ENCODE measurements at places on chromosomes 12 and 14.

- peak; percentile 5 for DNase-seq
These were observed 8.9 kb downstream of the CMTM5 start for GRCh38 chr14:23385642-23386265.

DNA sequence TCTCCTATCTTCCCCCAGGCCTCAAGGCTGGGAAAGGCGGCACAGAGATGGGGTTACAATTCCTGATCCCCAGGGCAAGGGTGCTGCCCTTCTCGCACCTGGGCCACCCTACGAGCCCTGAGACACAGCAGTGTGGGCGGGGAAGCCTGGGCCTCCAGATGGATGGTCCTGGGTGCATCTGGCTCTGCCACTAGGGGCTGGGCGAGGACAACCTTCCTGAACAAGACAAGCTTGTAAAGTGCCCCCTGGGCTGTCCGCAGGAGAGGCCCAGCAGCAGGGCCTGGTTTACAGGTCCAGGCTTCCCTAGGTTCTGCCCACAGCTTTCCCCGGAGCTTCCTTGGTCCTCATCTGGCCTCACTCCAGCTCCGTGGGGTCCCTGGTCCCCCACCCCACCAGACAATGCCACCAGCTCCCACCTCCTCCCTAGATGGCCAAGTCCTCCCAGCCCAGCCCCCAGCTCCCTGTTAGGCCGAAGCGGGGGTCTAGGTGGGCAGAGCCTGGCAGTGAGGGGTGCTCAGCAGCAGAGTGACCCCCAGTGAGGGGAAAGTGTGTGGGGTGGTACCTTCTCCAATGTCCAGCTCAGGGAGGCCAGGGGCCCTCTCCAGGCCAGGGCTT lies 8.9 kb downstream of the ARL6IP4 start:
- DNase-seq: no peak

- DNase-seq: no peak
These were observed 8.0 kb downstream of the CLEC12B start for GRCh38 chr12:10018386-10018785.

GRCh38 chr12:6457220-6457945 lies 5.5 kb downstream of the TAPBPL start:
- DNase-seq: no peak

DNA sequence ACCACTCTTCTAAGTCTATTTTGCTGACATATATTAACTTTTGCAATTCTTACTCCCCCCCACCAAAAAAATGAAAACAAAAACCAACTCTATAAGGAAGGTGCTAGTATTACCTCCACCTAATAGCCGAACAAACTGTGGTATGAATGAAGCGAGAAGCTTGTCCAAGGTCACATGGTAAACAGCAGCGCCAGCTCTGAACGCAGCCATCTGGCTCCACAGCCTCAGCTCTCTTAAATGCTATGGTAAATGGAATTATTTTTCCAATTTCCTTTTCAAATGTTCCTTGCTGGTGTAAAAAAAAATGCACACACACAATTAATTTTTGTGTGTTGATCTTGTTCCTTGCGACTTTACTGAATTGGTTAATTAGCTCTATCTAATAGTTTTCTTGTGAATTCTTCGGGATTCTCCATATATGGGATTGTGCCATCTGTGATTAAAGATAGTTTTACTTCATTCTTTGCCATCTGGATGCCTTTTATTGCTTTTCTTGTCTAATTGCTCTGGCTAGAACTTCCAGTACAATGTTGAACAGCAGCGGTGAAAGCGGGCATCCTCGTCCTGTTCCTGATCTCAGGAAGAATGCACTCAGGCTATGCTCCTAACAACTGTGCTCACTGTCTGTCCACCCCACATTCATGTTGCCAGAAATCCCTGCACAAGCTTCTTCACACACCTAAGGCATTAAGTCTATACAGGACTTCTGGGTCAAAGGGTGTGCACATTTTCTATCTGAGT lies 10.7 kb upstream of the C12orf76 start:
- DNase-seq: no peak

- DNase-seq: peak; percentile 84
These were observed 1.3 kb upstream of the NCOR2 start for GRCh38 chr12:124568431-124569374.

- no peak for DNase-seq
These were observed 119.2 kb upstream of the EVL start for GRCh38 chr14:99945732-99946651.

GRCh38 chr12:62379026-62379722 lies 87.5 kb upstream of the MON2 start:
- DNase-seq: no peak

DNA sequence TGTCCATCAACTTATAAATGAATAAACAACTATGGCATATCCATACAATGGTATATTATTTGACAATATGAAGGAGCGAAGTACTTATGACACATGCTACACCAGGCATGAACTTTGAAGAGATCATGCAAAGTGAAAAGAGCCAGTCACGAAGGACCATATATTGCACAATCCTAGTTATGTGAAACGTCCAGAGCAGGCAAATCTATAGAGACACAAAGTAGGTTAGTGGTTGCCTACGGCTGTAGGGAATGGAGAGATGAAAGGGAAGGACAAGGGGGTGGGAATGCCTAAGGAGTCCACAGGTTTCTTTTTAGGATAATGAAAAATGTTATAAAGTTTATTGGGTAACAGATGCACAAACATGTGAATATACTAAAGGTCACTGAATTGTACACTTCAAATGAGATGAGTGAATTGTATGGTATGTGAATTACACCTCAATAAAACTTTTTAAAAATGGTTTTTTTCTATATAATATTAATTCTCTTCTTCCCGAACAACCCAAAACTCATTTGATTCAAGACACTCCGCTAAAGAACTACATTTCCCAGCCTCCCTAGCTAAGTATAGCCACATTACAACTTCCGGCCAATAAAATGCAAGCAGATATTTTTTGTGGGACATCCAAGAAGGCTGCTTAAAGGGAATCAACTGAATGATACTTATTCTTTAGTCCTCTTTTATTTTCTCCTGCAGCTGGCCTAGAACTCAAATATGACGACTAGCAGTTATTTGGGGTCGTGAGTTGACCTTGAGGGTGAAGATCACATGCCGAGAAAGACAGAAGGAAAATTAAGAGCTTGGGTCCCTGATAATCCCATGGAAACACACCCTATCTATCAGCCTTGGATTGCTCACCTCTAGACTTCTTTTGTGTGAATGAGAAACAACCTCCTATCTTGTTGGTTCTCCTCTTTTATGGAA lies 187.2 kb downstream of the TTC8 start:
- no peak for DNase-seq

DNA sequence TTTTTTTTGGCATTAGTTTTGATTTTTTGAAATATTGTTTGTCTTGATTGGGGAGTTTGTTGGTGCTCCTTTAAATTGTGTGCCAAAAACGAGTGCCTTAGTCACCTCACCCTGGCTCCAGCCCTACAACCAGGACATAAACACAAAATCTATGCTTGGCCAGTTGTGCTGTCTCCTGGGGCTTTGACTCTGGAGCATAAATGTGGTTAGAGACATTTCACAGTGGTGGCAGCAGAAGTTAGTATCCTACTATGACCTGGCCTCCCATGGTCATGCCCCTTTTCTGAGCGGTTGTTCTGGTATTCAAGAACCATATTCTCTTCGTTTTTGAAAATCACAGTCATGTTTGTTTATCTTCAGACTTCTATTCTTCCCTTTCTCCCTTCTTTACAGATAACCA lies 70.7 kb upstream of the PSMA6 start:
- DNase-seq: no peak

- no peak for DNase-seq
These were observed 23.7 kb upstream of the TUBA1A start for GRCh38 chr12:49212572-49212971.

GRCh38 chr12:14191612-14192011 lies 173.9 kb upstream of the ATF7IP start:
- DNase-seq: no peak

DNA sequence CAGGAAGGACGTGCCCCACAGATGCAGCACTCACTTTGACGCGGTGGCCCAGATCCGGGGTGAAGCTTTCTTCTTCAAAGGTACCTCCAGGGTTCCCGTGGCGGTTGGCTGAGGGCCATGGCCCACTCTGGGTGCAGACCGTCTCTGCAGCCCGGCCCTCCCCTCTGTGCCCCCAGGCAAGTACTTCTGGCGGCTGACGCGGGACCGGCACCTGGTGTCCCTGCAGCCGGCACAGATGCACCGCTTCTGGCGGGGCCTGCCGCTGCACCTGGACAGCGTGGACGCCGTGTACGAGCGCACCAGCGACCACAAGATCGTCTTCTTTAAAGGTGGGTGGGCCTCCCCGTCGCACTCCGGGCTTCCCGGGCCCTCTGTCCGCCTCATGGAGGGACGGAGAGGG lies 16.9 kb downstream of the MMP17 start:
- no peak for DNase-seq

DNA sequence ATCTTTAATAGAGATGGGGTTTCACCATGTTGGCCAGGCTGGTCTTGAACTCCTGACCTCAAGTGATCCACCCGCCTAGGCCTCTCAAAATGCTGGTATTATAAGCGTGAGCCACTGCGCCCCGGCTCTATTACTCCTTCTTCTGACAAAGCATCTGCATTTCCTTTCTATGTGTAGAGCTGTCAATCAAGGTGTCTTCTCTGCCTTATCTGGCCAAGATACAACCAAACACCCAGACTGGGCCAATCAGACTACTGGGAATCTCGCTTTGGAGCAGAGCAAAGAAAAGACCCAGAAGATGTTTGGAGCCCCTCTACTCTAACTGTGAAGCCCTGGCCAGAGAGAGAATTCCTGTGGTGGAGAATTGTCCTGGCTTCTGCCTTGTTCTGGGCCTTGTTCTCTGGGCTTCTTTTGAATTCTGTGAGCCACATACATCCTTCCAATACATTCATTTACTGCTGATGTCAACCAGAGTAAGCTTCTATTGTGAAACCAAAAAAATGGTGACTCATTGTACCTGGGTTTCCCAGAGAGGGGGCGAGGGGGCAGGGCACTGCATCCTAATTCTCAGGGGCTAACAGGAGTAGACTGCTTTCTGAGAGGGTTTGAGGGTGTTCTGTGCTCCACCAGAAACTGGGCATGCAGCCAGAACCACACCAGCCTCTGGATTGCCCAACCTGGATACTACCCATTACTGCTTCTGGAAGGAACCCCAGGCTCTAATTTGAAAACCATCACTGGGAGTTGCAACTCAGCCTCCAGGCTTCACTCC lies 18.8 kb upstream of the FLVCR2 start:
- no peak for DNase-seq

DNA sequence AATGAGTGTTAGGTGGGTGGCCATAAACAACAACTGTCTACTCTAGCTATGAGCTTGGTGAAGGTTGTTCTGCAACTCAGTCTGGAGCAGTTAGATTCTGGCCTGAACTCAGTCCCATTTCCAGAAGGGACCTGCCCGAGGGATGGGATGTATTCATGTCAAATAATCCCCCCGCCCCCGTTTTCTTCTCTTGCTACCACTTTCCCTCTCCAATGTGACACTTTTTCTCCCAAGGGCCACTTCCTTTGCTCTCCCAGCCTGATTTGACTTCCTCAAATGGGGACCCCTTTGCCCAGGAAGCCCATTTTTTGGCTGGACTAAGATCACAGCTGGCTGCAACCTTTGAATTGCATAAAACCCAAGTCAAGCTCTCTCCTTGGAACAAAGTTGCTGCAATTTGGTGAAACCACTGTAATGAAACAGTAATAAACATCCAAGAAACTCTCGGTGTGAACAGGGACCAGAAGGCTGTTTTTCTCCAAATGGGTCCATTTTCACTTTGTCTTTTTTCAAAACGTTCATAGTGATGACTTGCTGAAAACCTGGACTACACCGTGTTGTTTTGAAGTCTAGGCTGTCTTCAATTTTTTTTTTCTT lies 137.2 kb upstream of the GSC start:
- no peak for DNase-seq

- no peak for DNase-seq
These were observed 110.4 kb upstream of the CPSF6 start for GRCh38 chr12:69129017-69129416.
